Activated T-helper 2 cell treated with anti-CD3 and anti-CD28 coated beads, Interferon-gamma antibody, Interleukin-2, Interleukin-4, amounts not matched to agents 10 μg/mL and 5 μg/mL and 100 μg/mL, durations not matched to agents 14 hours and 24 hours and 36 hours (primary cell): ENCODE measurements at places on chromosomes 5 and 9. TPM values are rescaled to one million over a fixed set of nuclear protein-coding genes. Genes with fewer than 3 reads are reported as not detected.

ARHGEF37 gene
- total RNA-seq, result 1.1 and 1.6 TPM in 2 replicates

F2RL1 gene
- 0.09 and 0.16 TPM in 2 replicates for total RNA-seq

TLX3 gene
- total RNA-seq, result not detected in 2 replicates

MYOZ3 gene
- 0.09 TPM in 2 replicates for total RNA-seq

DNA sequence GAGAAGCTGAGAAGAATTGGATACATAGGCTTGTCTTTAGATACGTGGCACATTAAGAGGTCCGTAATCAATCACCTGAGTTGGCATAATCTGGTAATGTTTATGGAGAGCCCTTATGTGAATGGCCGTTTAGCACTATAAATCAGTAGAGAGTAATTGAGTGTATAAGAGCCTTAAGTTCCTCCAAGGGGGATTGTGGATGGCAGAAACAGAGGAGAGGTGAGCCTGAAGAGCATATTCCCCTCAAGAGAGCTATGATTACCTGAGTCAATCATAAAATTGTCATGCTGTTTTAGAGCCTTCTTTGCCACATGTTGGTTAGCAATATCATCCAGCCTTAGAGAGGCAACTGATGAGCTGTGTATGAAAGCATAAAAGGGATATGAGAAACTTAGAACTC, 58.8 kb downstream of the FOCAD start:
- no peak for DNase-seq
- H3K27me3 ChIP-seq, result no peaks in the 10 kb centered on the region
- no peak overlapping the region for H3K27ac ChIP-seq
- H3K4me1 ChIP-seq, result peaks cover 13% of the 10 kb centered on the region
- no peak overlapping the region for H3K4me3 ChIP-seq

DNA sequence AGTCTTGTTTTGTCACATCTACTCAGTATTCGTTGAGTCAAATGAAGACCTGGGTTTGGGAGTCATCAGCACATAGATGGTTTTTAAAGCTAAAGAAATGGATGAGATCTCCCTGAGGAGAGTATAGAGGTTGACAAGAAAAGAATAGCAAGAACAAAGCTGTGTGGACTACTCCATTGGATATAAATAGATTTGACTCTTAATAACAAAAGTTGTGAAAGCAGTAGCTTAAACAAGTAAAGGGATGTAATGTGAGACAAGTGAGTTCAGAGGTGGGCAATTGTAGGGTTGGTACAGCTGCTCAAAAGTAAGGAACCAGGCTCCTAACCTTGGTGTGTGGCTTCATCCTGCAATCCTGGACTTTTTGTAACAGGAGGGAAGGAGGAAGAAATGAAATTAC, 49.3 kb downstream of the CSNK1G3 start:
- H3K4me1 ChIP-seq, result peaks cover 11% of the 10 kb centered on the region
- no peaks in the 10 kb centered on the region for H3K27me3 ChIP-seq
- DNase-seq, result no peak
- H3K27ac ChIP-seq, result no peak overlapping the region
- no peak overlapping the region for H3K4me3 ChIP-seq

DNA sequence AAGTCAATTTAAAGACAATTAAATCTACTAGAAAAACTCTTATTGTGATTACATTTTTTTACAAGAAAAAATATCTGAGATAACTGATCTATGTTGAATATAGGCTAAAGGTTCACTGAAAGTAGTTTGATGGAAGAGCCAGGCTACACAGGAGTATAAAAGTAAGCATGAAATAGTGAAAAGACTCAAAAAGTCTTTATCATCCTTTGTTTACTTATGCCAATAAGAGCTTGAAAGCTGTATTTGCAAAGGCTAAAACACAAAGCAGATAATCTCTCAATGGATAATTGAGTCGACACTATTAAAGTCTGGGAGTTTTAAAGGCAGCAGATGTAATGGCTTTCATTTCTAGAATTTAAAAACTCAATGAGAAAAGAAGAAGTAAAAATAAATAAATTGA, 42.0 kb downstream of the SSBP2 start:
- DNase-seq, result no peak
- H3K4me1 ChIP-seq, result peaks cover 2% of the 10 kb centered on the region
- no peak overlapping the region for H3K4me3 ChIP-seq
- H3K36me3 ChIP-seq, result peaks cover 16% of the 10 kb centered on the region
- no peak overlapping the region for H3K27ac ChIP-seq

DNA sequence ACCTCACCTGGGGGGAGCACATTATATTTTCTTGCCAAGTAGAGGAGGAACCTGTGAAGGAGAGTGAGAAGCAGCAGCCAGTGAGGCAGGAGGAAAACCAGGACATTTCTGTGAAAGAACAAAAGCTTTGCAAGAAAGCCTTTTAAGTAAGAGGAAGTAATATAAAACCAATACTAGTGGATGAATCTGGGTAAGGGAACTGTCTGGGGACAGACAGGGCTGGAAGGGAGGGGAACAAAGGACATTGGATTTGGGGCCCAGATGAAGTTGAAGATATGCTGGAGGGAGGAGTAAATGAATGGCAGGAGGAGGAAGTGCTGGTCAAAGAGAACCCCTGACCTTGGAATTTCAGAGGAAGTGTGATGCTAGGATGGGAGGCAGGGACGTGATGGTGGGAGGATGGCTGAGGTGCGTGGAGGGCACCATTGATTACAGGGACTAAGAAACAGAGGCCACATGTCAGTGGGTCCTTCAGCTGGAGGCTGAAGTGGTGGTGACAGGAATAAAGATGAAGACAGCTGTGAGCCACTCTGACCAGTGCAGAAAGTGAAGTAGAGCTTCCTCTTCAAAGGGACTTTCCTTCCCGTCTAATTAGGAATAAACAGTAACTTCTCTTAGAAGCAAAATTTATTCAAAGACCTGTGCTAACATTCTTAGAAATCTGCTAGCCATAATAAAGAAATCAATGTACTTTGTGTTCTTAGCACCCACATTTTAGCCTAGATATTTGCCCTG, 43.5 kb upstream of the FABP6 start:
- H3K27ac ChIP-seq, result no peak overlapping the region
- peaks cover 4% of the 10 kb centered on the region for H3K27me3 ChIP-seq
- no peak overlapping the region for H3K4me3 ChIP-seq
- H3K36me3 ChIP-seq, result no peaks in the 10 kb centered on the region

GRCh38 chr5:178250263-178250662, 17.7 kb upstream of the PHYKPL start:
- peaks cover 5% of the 10 kb centered on the region for H3K4me1 ChIP-seq
- no peaks in the 10 kb centered on the region for H3K27me3 ChIP-seq
- no peak overlapping the region for H3K4me3 ChIP-seq

DNA sequence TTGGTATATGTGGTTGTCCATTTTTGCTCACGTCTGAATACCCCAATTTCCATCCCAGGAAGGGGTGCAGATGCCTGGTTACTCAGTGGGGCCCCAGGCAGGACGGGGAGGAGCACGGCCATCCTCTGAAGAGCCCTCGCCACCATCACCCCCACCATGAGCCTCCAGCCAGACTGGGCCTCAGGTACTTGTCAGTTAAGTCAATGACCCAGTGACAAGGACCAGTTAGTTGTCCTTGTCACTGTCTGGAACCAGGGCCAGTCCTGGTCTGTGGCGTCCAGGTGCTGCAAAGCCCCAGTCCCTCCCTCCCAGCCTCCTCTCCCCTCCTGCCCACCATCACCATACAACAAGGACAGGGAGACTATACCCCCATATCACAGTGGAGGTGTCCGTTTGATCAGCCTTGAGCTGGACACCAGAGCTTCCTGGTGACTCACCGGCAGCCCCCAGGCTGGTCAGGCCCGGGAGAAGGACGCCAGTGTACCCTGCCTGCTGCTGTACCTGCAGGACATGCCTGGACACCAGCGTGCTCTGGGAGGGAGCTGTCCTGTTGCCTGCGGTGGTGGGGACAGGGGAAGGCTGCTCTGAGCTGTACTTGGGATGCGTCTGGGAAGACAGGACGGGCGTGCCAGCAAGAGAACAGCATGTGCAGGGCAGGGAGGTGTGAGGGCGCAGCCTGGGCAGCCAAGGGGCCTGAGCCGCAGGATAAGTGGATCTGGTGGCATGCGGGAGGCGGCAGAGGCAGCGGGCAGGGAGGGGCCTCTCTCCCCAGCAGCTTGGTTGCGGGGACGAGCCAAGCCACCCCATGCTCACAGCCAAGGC, 32.6 kb upstream of the TTLL11 start:
- no peaks in the 10 kb centered on the region for H3K36me3 ChIP-seq
- H3K27me3 ChIP-seq, result peaks cover 30% of the 10 kb centered on the region
- H3K4me3 ChIP-seq, result no peak overlapping the region
- peaks cover 7% of the 10 kb centered on the region for H3K4me1 ChIP-seq

DNA sequence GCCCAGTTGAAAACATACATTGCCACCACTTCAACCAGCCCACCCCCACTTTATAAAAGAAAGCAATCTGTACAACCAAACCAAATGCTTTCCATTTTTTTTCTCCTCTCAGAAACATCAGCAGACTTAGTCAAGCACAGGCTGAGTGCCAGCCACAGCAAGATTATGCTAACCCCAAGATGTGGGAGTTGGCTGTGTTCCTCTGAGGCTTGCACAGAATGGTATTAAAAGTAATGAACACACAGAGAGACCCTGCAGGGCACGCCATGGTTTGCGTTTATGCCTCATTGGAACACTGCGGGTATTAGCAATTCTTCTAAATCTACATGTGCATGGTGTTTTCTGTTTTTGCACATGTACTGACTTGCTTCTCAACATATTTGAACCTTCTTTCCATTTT, 419.9 kb upstream of the GRAMD2B start:
- H3K36me3 ChIP-seq, result no peaks in the 10 kb centered on the region
- H3K27me3 ChIP-seq, result no peaks in the 10 kb centered on the region
- no peak overlapping the region for H3K4me3 ChIP-seq
- no peaks in the 10 kb centered on the region for H3K4me1 ChIP-seq
- no peak overlapping the region for H3K27ac ChIP-seq

DNA sequence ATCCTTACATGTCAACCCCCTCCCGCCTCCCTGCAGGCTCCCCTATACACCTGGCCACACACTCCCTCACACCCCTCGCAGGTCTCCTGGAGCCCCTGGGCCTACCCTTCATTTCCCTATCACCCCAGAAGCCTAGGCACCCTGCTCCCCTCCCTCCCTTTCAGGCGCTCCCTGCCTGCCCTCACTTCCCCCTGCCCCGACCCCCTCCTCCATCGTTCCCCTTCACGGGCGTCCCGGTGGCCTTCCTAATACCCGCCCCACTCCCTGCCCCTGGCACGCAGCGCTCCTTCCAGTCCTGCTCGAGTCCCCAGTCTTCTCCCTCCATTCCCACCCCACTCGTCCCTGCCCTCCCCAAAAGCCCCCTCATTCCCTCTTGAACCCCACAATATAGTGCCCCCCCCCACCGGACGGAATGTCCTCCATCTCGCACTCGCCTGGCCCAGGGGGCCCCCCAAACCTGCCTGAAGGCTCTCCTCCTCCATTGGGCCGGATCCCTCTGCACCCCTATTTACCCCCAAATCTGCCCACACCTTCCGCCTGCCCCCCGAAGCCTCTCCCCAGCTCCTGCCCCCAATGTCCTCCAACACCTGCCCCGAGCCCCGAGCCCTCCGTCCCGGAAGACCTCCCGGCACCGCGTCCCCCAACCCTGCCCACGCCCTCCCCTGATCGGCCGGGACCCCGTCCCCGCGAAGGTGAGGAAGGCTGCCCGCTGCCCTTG, 746 bp downstream of the STRBP start:
- H3K4me3 ChIP-seq, result peak overlapping the region; percentile 75
- no peak for DNase-seq
- H3K27ac ChIP-seq, result peak overlapping the region; percentile 14
- peaks cover 21% of the 10 kb centered on the region for H3K27me3 ChIP-seq

GRCh38 chr5:179256328-179257175, 88.7 kb downstream of the ADAMTS2 start:
- no peaks in the 10 kb centered on the region for H3K36me3 ChIP-seq
- no peak overlapping the region for H3K4me3 ChIP-seq
- H3K27me3 ChIP-seq, result no peaks in the 10 kb centered on the region
- DNase-seq, result no peak

GRCh38 chr9:134025606-134026541, 593 bp downstream of the BRD3OS start:
- no peak overlapping the region for H3K27ac ChIP-seq
- peaks cover 4% of the 10 kb centered on the region for H3K4me1 ChIP-seq
- peak overlapping the region; percentile 72 for H3K4me3 ChIP-seq
- peak; percentile 43 for DNase-seq
- H3K36me3 ChIP-seq, result peaks cover 3% of the 10 kb centered on the region
- H3K27me3 ChIP-seq, result peaks cover 3% of the 10 kb centered on the region

DNA sequence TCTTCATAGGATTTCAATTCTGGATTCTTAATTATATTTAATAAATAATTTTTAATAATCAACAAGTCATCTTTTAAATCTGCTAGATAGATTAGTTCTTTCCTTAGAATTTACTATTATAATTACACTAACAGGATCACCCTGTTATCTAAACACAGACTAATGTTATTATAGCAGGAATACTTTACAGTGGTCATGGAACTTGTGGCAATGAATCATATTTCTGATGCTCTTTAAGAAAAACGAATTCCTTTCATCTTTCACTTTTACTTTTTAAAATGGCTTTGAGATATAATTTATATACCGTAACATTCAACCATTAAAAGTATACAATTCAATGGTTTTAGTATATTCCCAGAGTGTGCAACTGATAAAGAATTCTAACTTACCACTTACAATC, 29.7 kb upstream of the CDK5RAP2 start:
- H3K27me3 ChIP-seq, result no peaks in the 10 kb centered on the region
- H3K4me1 ChIP-seq, result no peaks in the 10 kb centered on the region
- H3K27ac ChIP-seq, result no peak overlapping the region
- DNase-seq, result no peak

- no peak for DNase-seq
- H3K36me3 ChIP-seq, result peaks cover 53% of the 10 kb centered on the region
- H3K4me1 ChIP-seq, result peaks cover 29% of the 10 kb centered on the region
- H3K27ac ChIP-seq, result peak overlapping the region; percentile 44
Measured at GRCh38 chr9:71858812-71859211, 52.2 kb downstream of the ABHD17B start.

DNA sequence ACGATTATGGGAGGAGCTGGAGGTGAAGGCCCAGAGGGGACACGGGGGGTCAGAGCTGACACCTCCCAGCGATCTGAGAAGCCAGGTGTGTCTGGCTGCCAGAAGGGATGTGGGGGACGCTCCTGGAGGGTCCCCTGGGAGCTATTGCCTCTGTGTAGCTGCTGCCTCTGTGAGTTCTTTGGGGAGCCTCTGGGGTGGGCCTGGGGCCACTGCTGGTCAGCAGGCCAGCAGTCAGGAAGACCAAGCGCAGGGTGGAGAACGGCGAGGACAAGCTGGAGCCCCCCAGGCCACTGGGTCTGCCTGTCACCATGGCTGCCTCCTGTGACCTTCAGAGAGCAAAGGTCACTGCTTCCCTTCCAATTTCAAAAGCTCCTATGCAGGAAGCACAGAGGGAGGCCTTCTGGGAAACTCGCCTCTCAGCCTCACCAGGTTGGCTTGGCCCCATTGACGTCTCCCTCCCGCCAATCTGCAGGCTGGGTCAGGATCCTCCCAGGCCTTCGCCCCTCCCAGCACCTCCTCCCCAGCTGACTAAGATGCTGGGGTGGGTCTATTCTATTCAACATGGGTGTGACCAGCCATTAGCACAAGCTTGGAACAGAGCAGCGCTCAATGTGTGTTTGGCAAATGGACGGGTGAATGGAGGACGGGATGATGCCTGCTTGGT, 126.4 kb downstream of the GAPVD1 start:
- no peaks in the 10 kb centered on the region for H3K4me1 ChIP-seq
- no peaks in the 10 kb centered on the region for H3K27me3 ChIP-seq
- no peak overlapping the region for H3K4me3 ChIP-seq
- no peak for DNase-seq
- no peak overlapping the region for H3K27ac ChIP-seq
- H3K36me3 ChIP-seq, result no peaks in the 10 kb centered on the region

- no peaks in the 10 kb centered on the region for H3K36me3 ChIP-seq
- no peak for DNase-seq
- no peaks in the 10 kb centered on the region for H3K4me1 ChIP-seq
- H3K27ac ChIP-seq, result no peak overlapping the region
- no peak overlapping the region for H3K4me3 ChIP-seq
- H3K27me3 ChIP-seq, result no peaks in the 10 kb centered on the region
Measured at GRCh38 chr9:18294229-18294628, 179.7 kb upstream of the ADAMTSL1 start.
